Progenitor cell of endocrine pancreas (in vitro differentiated cells): ENCODE measurements at places on chromosomes 13 and 19. TPM values are rescaled to one million over a fixed set of nuclear protein-coding genes. Genes with fewer than 3 reads are reported as not detected.

The PRR36 gene
- total RNA-seq, result 37.4 and 40.4 TPM in 2 replicates

The NLRP12 gene
- not detected in 2 replicates for total RNA-seq

The PSG6 gene
- not detected in 2 replicates for total RNA-seq

The EPSTI1 gene
- 6.0 and 7.4 TPM in 2 replicates for total RNA-seq

The TGFBR3L gene
- total RNA-seq, result 0.67 and 1.1 TPM in 2 replicates
